ENCODE measurements at places on chromosomes 16 and 17. TPM values are rescaled to one million over a fixed set of nuclear protein-coding genes. Genes with fewer than 3 reads are reported as not detected.

The DPEP3 gene
- not detected for total RNA-seq

DNA sequence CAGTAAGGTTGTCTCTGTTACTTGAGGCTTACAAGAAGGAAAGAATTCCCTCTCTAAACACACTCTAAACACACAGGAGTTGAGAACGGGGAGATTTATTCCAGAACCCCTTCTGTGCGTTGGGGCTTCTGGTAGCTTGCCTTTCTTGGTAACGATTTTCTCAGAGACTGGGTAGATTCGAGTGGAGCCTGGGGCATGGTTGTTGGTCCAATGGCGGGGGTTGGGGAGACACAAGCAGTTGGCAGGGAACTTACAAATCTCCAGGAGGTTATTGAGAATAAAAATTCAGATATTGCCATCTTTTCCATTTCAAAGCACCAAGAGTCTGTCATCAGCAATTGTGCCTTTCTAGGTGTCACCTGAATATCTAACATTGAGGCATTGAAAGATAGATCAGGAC lies 251.7 kb downstream of the CDH13 start:
- no peak overlapping the region for H3K4me3 ChIP-seq
- no peaks in the 10 kb centered on the region for H3K36me3 ChIP-seq
- no peak overlapping the region for H3K27ac ChIP-seq
- H3K4me1 ChIP-seq: no peaks in the 10 kb centered on the region
- no peak for DNase-seq

The KRT27 gene
- total RNA-seq: not detected

DNA sequence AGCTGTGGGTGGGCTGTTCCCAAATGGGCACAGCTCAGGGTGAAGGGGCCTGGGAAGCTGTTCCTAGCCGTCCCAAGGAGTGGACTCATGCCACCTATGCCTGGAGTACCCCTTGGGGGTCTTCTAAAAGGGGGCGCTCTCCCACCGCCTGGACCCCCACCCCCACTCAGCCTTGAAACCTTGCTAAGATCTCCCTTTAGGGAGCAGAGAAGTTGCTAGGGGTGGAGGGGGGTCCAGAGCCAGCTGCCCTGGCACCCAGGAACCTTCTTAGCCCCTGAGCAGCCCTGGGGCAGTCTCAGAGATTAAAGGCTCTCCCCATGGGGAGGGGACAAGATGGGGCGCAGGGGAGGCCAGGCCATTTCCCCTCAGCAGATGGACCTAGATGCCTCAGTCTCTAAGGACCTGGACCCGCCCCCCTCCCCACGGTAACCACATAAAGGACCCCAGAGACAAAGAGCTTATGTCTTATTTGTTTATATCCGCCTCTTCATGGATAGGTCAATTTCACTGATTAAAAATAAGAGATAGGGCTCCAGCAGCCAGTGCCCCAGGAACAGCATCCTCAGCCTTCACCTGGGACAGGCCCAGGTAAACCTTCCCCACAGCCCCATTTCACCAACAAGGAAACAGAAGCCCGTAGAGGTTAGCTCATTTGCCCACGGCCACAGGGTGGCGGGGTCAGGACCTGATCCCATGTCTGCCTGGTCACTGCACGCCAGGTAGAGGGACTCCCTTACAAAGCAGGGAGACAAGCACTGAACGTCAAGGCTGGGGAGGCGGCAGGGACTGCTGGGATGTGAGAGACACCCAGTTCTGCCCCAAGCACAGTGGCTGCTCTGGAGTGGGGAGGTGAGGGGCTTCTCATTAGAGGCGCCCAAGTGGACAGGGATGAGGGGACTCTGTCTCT lies 3.4 kb downstream of the MTSS2 start:
- no peaks in the 10 kb centered on the region for H3K36me3 ChIP-seq
- peaks cover 23% of the 10 kb centered on the region for H3K4me1 ChIP-seq
- no peak overlapping the region for H3K27ac ChIP-seq
- no peak overlapping the region for H3K4me3 ChIP-seq
- peaks cover 9% of the 10 kb centered on the region for H3K27me3 ChIP-seq
- DNase-seq: no peak

The CHST6 gene
- not detected for total RNA-seq

DNA sequence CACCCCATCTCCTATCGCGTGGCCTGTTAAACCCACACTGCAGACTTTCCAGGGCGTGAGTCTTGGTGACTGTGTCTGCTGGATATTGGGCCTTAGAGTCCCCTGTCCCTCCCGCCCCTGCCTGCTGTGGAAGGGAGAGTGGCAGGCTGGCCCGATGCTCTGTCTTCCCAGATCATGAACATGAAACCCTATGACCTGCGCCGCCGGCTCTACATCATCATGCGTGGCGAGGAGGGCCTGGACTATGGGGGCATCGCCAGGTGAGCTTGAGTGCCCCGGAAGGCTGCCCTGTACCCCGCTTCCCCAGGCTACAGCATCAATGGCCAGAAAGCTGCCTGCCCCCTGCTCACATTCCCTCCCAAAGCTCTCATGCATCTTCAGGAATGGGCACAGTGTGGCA lies 19.5 kb upstream of the CLEC18A start:
- DNase-seq: no peak
- no peaks in the 10 kb centered on the region for H3K27me3 ChIP-seq
- peaks cover 12% of the 10 kb centered on the region for H3K36me3 ChIP-seq
- H3K4me1 ChIP-seq: no peaks in the 10 kb centered on the region
- no peak overlapping the region for H3K27ac ChIP-seq

- no peaks in the 10 kb centered on the region for H3K36me3 ChIP-seq
Measured at GRCh38 chr17:37761961-37762360, 17.1 kb upstream of the HNF1B start.

- no peak overlapping the region for H3K4me3 ChIP-seq
- peaks cover 6% of the 10 kb centered on the region for H3K36me3 ChIP-seq
- no peak overlapping the region for H3K27ac ChIP-seq
- H3K27me3 ChIP-seq: no peaks in the 10 kb centered on the region
- H3K4me1 ChIP-seq: no peaks in the 10 kb centered on the region
Measured at GRCh38 chr16:47480410-47480809, 19.3 kb downstream of the PHKB start.

GRCh38 chr17:72985882-72986720 lies 106.4 kb downstream of the SLC39A11 start:
- H3K27me3 ChIP-seq: no peaks in the 10 kb centered on the region
- H3K36me3 ChIP-seq: no peaks in the 10 kb centered on the region
- peak; percentile 69 for DNase-seq
- H3K4me1 ChIP-seq: no peaks in the 10 kb centered on the region

DNA sequence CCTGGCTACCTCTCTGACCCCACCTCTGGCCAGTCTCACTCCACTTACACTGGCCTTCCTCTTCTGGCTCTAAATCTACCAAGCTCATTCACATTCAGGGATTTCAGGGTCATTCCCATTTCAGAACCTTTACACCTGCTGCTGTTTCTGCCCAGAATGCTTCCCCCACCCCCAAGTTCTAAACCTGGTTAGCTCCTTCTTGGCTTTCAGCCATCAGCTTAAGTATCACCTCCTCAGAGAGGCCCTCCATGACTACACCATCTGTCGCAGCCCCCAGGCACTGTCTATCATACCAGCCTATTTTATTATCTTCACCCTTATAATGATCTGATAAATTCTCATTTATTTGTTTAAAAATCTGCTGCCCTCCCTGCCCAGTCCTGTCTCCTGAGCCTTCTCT lies 23.3 kb upstream of the NGFR start:
- no peak for DNase-seq
- no peaks in the 10 kb centered on the region for H3K4me1 ChIP-seq
- no peaks in the 10 kb centered on the region for H3K36me3 ChIP-seq
- H3K27me3 ChIP-seq: peaks cover 60% of the 10 kb centered on the region
- H3K4me3 ChIP-seq: no peak overlapping the region

- DNase-seq: no peak
- no peak overlapping the region for H3K4me3 ChIP-seq
- H3K4me1 ChIP-seq: peaks cover 9% of the 10 kb centered on the region
- no peaks in the 10 kb centered on the region for H3K36me3 ChIP-seq
- no peak overlapping the region for H3K27ac ChIP-seq
Measured at GRCh38 chr16:79767421-79768275, 167.1 kb upstream of the MAF start.

DNA sequence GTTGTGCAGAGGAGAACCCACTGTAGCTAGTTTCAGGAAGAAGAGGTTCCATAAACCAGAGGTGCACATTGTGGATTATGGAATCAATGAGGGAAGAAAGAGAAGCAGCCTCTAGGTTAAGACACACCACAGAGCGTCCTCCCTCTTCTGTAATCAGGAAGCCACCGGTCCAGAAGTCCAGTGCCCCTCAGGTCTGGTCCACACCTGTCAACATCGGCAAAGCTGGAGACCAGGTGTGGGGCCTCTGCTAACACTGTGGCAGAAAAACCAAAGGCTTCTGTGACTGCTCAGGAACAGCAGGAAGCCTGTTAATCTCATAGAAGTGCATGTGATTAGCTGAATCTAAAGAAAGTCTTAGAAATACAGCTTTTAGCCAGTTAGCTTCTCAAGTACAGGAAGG lies 23.3 kb downstream of the LIMD2 start:
- DNase-seq: no peak
- no peaks in the 10 kb centered on the region for H3K27me3 ChIP-seq
- H3K36me3 ChIP-seq: peaks cover 14% of the 10 kb centered on the region
- H3K4me3 ChIP-seq: no peak overlapping the region
- H3K27ac ChIP-seq: no peak overlapping the region

The PAQR4 gene
- total RNA-seq: 53.6 TPM

DNA sequence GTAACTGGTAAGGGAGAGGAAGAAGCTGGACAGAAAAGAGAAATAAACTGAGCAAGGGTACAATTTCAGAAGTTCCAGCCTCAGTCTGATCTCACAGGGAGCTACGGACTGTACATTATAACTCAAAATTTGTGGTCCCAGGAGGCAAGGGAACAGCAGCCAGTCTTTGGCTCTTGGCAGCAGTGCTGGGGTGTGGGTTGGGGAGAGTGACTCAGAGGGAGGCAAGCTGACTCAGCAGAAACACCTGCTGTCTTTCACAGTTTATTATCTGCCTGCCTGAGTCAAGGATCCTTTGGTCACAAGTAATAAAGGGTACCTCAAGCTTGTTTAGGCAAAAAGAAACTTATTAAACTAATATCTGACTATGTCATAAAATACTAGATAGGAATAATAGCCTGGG lies 73.5 kb upstream of the KIF2B start:
- DNase-seq: no peak
- no peaks in the 10 kb centered on the region for H3K4me1 ChIP-seq
- H3K4me3 ChIP-seq: no peak overlapping the region
- H3K36me3 ChIP-seq: no peaks in the 10 kb centered on the region

GRCh38 chr16:4795181-4795827 lies at the start of gene SMIM22:
Gene SMIM22 (plus strand): TSS chr16:4795369. CDS start chr16:4795735, 366 bp downstream.
- no peak within 1 kb of the TSS for H3K4me3 ChIP-seq
- no peaks in the 10 kb centered on the region for H3K36me3 ChIP-seq
- H3K27ac ChIP-seq: no peak within 1 kb of the TSS
- H3K27me3 ChIP-seq: no peaks in the 10 kb centered on the region
- H3K4me1 ChIP-seq: peaks cover 8% of the 10 kb centered on the region

DNA sequence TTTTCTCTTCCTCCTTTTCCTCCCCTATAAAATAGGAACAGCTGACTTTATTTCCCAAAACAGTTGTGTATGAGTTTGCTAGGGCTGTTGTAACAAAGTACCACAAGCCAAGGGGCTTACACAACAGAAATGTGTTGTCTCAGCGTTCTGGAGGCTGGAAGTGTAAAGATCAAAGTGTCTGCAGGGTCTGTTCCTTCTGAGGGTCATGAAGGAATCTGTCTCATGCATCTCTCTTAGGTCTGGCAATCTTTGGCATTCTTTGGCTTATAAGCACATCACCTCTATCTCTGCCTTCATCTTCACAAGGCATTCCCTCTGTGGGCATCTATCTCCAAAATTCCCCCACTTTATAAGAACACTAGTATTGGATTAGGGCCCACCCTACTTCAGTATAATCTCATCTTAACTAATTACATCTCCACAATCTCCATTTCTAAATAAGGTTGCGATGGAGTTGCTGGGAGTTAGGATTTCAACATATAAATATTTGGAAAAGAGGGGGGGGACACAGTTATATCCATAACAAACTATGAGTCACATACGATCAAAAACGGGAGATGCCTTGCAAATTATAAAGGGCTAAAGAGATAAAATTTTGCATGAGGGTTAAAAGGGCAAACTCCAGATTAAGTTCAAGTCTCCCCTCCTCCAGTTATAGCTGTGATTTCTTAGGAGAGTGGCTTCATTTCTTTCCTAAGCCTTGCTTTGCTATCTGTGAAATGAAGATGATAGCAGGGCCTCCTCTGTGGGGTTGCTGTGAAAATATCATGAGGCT lies 109.7 kb downstream of the VAT1L start:
- no peaks in the 10 kb centered on the region for H3K27me3 ChIP-seq
- no peak for DNase-seq
- no peak overlapping the region for H3K27ac ChIP-seq
- H3K4me3 ChIP-seq: no peak overlapping the region

The KRTAP16-1 gene
- total RNA-seq: not detected

DNA sequence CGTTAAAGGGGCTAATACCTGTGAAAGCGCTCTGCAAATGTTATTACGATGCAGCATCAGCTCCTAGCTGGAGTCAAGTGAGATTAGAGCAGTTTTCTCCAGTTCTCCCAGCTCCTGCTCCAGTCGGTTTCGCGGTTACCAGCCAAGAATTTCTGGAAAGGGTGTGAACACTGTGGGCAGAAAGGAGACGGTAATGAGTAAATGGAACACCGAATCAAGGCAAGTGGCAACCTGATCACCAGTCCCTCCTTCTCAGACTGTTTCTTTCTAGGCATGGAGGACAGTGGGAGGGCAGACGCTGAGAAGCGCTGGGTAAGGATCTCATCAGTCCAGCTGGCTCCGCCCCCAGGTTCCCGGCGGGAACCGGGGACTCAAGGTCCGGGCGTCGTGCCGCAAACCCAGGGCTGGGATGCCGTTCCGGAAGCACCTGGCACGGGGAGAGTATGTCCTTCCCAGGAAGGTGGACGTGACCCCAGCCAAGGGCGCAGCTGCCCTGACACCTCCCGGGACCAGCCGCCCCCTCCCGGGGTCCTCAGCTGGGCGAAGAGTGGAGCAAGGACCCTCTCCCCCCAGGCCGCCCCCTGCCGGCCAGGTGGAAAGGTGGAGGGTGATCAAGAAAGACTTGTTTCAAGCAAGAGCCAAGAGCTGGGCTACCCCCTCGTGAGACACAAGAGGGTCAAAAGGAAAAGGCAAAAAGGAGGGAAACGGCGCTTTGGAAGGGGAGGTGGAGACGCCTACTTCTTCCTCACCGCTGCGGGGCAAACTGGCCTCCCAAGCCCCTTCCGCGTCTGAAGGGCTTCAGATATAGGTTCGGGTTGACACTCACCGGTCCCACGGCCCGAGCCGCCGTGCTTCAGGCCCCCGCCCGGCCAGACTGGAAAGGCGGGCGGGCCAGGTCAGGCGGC lies 481 bp downstream of the MYO19 start:
- peak; percentile 61 for DNase-seq
- H3K4me3 ChIP-seq: peak overlapping the region; percentile 98
- H3K27me3 ChIP-seq: no peaks in the 10 kb centered on the region
- peaks cover 52% of the 10 kb centered on the region for H3K36me3 ChIP-seq

- no peak overlapping the region for H3K4me3 ChIP-seq
- no peaks in the 10 kb centered on the region for H3K36me3 ChIP-seq
Measured at GRCh38 chr17:78151514-78152008, 5.4 kb downstream of the C17orf99 start.

All from activated CD8-positive, alpha-beta T cell treated with anti-CD3 and anti-CD28 coated beads, Interleukin-2, amount 10 ng/mL, durations not matched to agents 7 days and 5 days (primary cell).